Renal cortical epithelial cell (primary cell): ENCODE measurements at places on chromosomes 4 and X. TPM values are rescaled to one million over a fixed set of nuclear protein-coding genes. Genes with fewer than 3 reads are reported as not detected.

The NSUN7 gene
- total RNA-seq, result 2.1 and 4.5 TPM in 2 replicates

The HSPA4L gene
- 18.6 and 40.7 TPM in 2 replicates for total RNA-seq

DNA sequence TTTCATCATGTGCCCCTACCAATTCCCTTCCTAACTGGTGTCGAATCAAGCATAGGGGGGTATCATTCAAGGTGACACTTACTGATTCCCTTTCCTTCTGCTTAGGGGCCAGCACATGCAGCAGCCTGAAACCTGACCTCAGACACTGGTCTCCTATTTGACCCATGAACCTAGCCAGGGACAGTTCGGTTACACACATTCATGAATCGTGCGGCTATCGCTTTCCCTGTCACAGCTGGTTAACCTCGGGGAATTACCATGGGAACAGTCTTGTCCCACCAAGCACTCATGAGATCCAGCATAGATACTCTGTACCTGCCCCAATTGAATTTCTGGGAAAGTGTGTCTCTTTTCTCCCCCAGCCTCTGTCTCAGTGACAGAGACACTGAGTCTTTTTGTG lies 140.4 kb downstream of the ZNF674 start:
- DNase-seq, result peak; percentile 38

- no peak for DNase-seq
These were observed 69.3 kb downstream of the AMMECR1 start for GRCh38 chrX:110248578-110248977.

DNA sequence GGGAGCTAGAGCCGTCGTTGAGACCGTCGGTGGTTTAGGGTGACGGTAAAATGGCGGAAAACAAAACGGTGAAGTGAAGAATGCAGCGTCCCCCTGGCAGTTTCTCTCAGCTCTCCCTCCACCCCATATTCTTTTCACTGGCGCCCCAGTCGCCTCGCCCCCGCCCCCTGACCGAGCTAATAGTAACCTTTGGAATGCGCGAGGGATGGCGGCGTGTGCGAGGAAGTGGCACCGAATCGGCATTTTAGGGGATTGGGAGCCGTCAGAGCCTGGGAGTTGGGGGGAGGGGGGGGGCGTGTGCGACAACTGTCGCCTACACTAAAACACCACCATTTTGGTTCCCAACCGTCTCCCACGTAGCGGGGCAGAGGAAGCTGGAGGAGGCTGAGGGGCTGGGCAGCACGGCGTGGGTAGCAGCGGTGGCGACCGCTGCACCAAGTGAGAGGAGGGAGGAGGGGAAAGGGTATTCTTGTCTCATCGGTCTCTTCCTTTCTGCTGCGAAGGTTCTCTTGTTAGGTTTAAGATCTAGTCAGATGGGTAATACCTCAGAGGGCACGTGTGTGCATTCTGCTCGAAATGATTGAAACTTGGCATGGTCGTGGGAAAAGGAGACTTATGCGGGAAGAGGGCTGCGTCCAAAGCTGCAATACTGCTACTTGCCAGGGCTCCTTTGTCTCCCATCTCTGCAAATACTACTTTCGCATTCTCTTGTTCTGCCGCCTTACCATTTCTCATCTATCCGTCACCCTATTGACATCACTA lies 840 bp downstream of the ZNF711 start:
- DNase-seq, result peak; percentile 6

The RNF212 gene
- total RNA-seq, result 0.52 and 8.8 TPM in 2 replicates

The SPATA18 gene
- 7.3 and 20.8 TPM in 2 replicates for total RNA-seq

The SYP gene
- 0.10 and 0.52 TPM in 2 replicates for total RNA-seq
